ENCODE measurements at places on chromosomes 5 and 9. TPM values are rescaled to one million over a fixed set of nuclear protein-coding genes. Genes with fewer than 3 reads are reported as not detected.
A peak's percentile ranks its signal among the peaks of the same experiment; 100 is the strongest.

Gene GABBR2
- not detected for total RNA-seq

Gene BTNL9
- total RNA-seq, result 3.2 TPM

DNA sequence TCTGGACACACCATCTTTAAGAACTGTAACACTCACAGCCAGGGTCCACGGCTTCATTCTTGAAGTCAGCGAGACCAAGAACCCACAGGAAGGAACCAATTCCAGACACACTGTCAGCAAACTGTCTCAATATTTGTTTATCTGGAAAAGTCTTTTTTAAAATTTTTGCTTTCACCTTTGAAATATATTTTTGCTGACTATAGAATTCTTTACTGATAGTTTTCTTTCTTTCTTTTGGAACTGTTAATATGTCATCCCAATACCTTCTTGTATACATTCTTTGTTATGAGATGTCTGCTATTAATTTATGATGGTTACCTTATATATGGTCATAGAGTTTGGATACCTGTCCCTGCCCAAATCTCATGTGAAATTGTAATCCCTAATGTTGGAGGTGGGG is 145.1 kb upstream of the IRX4 start:
- H3K4me1 ChIP-seq, result no peaks in the 10 kb centered on the region
- no peaks in the 10 kb centered on the region for H3K27me3 ChIP-seq
- DNase-seq, result no peak
- no peaks in the 10 kb centered on the region for H3K36me3 ChIP-seq
- H3K4me3 ChIP-seq, result no peak overlapping the region
- no peak overlapping the region for H3K27ac ChIP-seq

GRCh38 chr5:107651325-107651724 is 19.4 kb downstream of the EFNA5 start:
- H3K36me3 ChIP-seq, result no peaks in the 10 kb centered on the region
- H3K4me3 ChIP-seq, result no peak overlapping the region
- no peaks in the 10 kb centered on the region for H3K4me1 ChIP-seq
- DNase-seq, result no peak
- no peak overlapping the region for H3K27ac ChIP-seq

Gene OR1Q1
- total RNA-seq, result not detected

Gene ADRA1B
- total RNA-seq, result 0.13 TPM

- no peaks in the 10 kb centered on the region for H3K4me1 ChIP-seq
- no peak overlapping the region for H3K27ac ChIP-seq
- no peaks in the 10 kb centered on the region for H3K36me3 ChIP-seq
Observed at GRCh38 chr5:142211918-142212317, 103.3 kb downstream of the NDFIP1 start.

Gene FCHO2
- total RNA-seq, result 12.6 TPM

- DNase-seq, result no peak
- H3K4me3 ChIP-seq, result peak overlapping the region; percentile 47
- H3K4me1 ChIP-seq, result peaks cover 5% of the 10 kb centered on the region
- H3K36me3 ChIP-seq, result no peaks in the 10 kb centered on the region
- H3K27ac ChIP-seq, result peak overlapping the region; percentile 44
Observed at GRCh38 chr9:77649109-77649812, 1.1 kb upstream of the GNA14 start.

- no peak overlapping the region for H3K27ac ChIP-seq
- DNase-seq, result no peak
- no peak overlapping the region for H3K4me3 ChIP-seq
- H3K27me3 ChIP-seq, result no peaks in the 10 kb centered on the region
- H3K36me3 ChIP-seq, result no peaks in the 10 kb centered on the region
Observed at GRCh38 chr5:39697881-39698280, 273.1 kb upstream of the DAB2 start.

DNA sequence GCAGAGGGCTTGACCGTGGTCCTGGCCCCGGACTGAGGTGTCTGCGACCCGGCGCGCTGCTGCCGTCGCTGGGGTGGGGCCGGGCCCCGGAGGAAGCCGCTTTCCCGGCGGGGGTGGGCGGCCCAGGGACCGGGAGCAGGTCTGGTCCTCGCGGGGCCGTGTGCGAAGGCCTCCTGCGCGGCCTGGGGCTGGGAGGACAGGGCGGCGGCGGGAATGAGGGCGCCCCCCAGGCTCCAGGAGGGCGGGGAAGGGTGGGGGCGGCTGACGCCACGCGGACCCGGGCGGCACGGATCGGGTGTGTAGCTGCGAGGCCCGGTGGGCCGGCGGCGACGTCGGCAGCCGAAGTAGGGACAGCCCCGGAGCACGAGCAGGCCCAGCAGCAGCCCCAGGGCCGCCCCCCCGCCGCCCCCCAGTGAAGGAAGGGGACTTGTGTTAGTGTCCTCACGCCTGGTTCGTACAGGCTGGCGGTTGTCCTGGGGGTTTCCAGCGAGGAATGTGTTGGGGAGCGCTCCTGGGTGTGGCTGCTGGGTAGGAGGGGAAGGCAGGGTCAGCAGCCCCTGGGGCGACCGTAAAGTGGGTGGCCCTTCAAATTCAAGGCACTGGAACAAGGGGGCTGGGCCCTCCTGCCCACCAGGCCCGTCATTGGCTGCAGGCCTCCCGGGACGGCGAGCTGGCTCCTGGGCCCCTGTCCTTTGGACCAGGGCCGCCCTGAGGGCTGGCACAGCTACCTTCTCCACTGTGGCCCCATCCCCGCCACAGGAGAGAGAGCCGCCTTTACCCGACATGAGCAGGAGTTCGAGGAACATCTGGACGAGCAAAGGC is 597 bp upstream of the TMEM250 start:
- H3K4me1 ChIP-seq, result peaks cover 4% of the 10 kb centered on the region
- no peaks in the 10 kb centered on the region for H3K27me3 ChIP-seq
- DNase-seq, result peak; percentile 57
- H3K27ac ChIP-seq, result peak overlapping the region; percentile 88
- peak overlapping the region; percentile 96 for H3K4me3 ChIP-seq

Gene NXNL2
- 0.84 TPM for total RNA-seq

DNA sequence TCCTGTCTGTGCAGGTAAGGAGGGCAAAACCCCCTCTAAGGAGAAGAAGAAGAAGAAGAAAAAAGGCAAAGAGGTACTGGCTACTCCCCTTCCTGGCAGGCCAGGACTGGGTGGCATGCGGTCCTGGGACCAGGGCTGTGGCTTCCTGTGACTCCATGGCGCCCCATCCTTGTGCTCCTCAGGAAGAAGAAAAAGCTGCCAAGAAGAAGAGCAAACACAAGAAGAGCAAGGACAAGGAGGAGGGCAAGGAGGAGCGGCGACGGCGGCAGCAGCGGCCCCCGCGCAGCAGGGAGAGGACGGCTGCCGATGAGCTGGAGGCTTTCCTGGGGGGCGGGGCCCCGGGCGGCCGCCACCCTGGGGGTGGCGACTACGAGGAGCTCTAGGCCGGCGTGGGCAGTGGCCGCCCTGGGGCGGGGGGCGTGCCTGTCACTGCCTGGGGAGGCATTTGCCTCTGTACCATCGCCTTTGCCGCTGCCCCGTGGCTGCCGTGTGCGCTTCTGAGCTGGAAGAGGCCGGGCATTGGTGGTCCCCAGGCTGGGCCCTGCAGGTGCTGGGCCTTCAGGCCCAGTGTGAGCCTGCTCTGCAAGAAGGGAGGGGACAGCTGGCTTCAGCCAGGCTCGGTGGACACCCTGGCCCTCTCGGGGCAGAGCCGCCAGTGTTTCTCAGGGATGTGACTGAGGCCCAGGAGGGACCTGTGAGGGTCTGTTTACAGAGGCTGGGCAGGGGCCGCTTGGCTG is 2.0 kb upstream of the AJM1 start:
- H3K4me1 ChIP-seq, result peaks cover 21% of the 10 kb centered on the region
- H3K4me3 ChIP-seq, result no peak overlapping the region
- peak overlapping the region; percentile 75 for H3K27ac ChIP-seq
- DNase-seq, result peak; percentile 84

DNA sequence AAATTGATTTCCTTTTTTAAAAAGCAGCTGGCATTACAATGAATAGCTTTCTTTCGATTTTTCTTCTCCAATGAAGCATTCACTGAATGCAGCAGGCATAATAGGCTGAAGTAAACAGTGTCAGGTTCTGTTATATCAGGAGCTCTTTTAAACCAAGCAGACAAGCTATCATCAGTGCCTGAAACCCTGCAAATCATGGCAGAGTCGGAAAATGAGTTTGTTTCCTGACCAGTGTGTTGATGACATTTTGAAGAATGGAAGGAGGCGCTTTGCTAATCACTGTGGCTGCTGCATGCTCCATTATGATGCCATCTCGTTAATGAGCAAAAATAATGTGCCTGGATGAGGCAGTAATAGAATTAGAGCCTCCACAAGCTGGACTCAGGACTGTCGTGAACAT is 284.5 kb downstream of the ZNF608 start:
- no peak for DNase-seq
- H3K27me3 ChIP-seq, result no peaks in the 10 kb centered on the region
- no peaks in the 10 kb centered on the region for H3K36me3 ChIP-seq
- H3K4me3 ChIP-seq, result no peak overlapping the region
- peaks cover 6% of the 10 kb centered on the region for H3K4me1 ChIP-seq

Gene DROSHA
- total RNA-seq, result 42.8 TPM

Gene ASPN
- total RNA-seq, result 1.4 TPM

- H3K4me1 ChIP-seq, result no peaks in the 10 kb centered on the region
- no peaks in the 10 kb centered on the region for H3K36me3 ChIP-seq
- no peak overlapping the region for H3K4me3 ChIP-seq
- no peak overlapping the region for H3K27ac ChIP-seq
Observed at GRCh38 chr9:120080849-120081248, 499.1 kb downstream of the CDK5RAP2 start.

- no peaks in the 10 kb centered on the region for H3K4me1 ChIP-seq
- no peak overlapping the region for H3K4me3 ChIP-seq
- DNase-seq, result peak; percentile 64
- peak overlapping the region; percentile 11 for H3K27ac ChIP-seq
- H3K36me3 ChIP-seq, result no peaks in the 10 kb centered on the region
- no peaks in the 10 kb centered on the region for H3K27me3 ChIP-seq
Observed at GRCh38 chr5:151659001-151659754, 27.5 kb downstream of the SPARC start.

DNA sequence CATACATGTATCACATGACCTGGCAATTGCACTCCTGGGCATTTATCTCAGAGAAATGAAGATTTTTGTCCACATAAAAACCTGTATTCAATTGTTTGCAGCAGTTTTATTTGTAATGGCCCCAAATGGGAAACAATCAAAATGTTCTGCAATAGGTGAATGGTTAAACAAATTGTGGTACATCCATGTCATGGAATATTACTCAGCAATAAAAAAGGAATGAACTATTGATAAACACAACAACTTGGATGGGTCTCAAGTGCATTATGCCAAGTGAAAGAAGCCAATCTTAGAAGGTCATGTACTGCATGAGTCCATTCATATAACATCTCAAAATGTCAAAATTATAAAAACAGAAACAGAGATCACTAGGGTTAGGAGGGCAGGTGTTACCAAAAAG is 1.5 kb upstream of the NDUFS4 start:
- no peak overlapping the region for H3K27ac ChIP-seq
- DNase-seq, result no peak
- no peak overlapping the region for H3K4me3 ChIP-seq
- H3K27me3 ChIP-seq, result no peaks in the 10 kb centered on the region

Gene OR1J2
- total RNA-seq, result not detected

DNA sequence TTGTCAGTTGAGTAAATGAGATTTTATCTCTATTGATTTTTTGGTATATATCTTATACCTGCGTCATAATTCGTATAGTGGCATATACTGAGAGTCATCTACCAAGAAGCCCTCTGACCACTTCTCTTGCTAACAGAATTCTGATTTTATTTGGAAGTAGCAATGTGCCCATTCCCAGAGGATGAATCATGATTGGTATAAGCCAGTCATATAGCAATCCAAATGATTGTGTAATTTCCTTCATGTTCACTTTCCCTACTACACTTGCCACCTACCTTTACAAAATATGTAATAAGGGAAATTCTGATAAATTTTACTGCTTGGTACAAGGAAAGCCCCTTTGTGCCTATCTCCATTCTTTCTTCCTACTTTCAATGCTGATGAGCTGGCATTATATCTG is 16.1 kb upstream of the ZNF462 start:
- no peak for DNase-seq
- H3K27me3 ChIP-seq, result no peaks in the 10 kb centered on the region
- no peak overlapping the region for H3K27ac ChIP-seq
- H3K4me1 ChIP-seq, result no peaks in the 10 kb centered on the region
- no peaks in the 10 kb centered on the region for H3K36me3 ChIP-seq

- peaks cover 67% of the 10 kb centered on the region for H3K4me1 ChIP-seq
- no peak for DNase-seq
- H3K27me3 ChIP-seq, result no peaks in the 10 kb centered on the region
- H3K36me3 ChIP-seq, result no peaks in the 10 kb centered on the region
- peak overlapping the region; percentile 95 for H3K27ac ChIP-seq
Observed at GRCh38 chr5:91127456-91128081, 255.5 kb downstream of the ARRDC3 start.

Gene GRM6
- total RNA-seq, result not detected

GRCh38 chr5:126069329-126069728 is 353.9 kb upstream of the GRAMD2B start:
- no peaks in the 10 kb centered on the region for H3K27me3 ChIP-seq
- H3K36me3 ChIP-seq, result no peaks in the 10 kb centered on the region
- DNase-seq, result no peak
- H3K27ac ChIP-seq, result no peak overlapping the region
- no peaks in the 10 kb centered on the region for H3K4me1 ChIP-seq

- DNase-seq, result no peak
- H3K4me1 ChIP-seq, result no peaks in the 10 kb centered on the region
- H3K27ac ChIP-seq, result no peak overlapping the region
- no peak overlapping the region for H3K4me3 ChIP-seq
Observed at GRCh38 chr9:16601991-16602390, 268.5 kb downstream of the BNC2 start.

DNA sequence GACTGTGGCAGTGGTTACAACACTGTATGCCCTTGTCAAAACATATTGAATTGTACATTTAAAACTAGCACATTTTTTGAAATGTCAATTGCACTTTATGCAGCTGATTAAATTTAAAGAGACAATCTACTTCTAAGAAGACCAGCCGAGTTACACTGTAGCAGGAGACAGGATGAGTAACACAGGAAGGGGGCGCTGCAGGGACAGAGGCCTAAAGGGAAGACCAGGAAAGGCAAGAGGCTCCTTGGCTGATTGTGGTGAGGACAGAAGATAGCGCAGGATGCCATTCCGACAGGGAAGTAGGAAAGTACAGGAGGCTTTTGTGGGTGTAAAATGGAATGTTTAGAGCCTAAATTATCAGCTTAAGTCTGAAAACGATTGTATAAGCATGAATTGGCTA is 28.2 kb upstream of the PPP2R2B start:
- no peak for DNase-seq
- no peaks in the 10 kb centered on the region for H3K4me1 ChIP-seq
- H3K27ac ChIP-seq, result no peak overlapping the region
- H3K27me3 ChIP-seq, result peaks cover 4% of the 10 kb centered on the region
- no peak overlapping the region for H3K4me3 ChIP-seq
- no peaks in the 10 kb centered on the region for H3K36me3 ChIP-seq

DNA sequence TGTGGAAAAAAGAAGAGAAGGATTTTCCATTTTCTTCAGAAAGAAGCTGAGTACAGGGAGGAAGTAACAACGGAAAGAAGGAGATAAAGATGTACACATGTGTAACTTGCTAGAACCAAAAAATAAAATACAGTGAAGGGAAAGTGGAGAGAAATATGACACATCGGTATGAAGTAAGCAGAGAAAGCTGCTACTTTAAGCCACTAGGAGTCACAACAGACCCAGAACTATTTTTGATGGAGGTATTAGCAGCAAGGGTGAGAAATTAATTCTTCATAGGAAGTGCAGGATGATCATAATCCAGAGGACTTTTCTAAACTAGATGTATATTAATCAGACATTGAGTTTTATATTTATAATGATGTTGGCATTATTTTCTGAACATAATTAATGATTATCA is 88.5 kb downstream of the FAM174A start:
- no peak for DNase-seq
- H3K4me1 ChIP-seq, result no peaks in the 10 kb centered on the region
- H3K4me3 ChIP-seq, result no peak overlapping the region
- no peaks in the 10 kb centered on the region for H3K36me3 ChIP-seq
- no peak overlapping the region for H3K27ac ChIP-seq
- no peaks in the 10 kb centered on the region for H3K27me3 ChIP-seq

Measured in pancreas (tissue), 10 donors.